ENCODE measurements at places on chromosomes 2 and 18.

- no peak for DNase-seq
Observed at GRCh38 chr2:129181963-129182362, 797.5 kb upstream of the RAB6C start.

DNA sequence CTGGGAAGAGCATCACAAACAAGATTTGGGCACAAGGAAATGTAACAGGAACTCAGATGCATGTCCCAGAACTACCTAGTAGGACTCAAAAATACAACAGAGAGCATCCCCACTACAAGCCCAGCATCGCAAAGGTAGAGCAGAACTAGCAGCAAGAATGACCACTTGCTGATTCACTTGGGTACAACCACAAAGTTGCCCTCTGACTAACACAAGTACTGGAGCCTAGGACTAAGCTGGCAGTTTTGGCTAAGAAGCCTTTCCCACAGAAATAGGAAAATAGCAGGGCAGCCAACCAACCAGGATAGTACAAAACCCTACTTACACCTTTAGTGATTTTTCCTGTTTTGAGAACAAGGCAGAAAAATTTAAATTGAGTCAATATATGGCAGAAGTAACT, 193.8 kb downstream of the PAX3 start:
- DNase-seq = no peak

GRCh38 chr2:189344043-189344442, 97.2 kb upstream of the WDR75 start:
- no peak for DNase-seq

DNA sequence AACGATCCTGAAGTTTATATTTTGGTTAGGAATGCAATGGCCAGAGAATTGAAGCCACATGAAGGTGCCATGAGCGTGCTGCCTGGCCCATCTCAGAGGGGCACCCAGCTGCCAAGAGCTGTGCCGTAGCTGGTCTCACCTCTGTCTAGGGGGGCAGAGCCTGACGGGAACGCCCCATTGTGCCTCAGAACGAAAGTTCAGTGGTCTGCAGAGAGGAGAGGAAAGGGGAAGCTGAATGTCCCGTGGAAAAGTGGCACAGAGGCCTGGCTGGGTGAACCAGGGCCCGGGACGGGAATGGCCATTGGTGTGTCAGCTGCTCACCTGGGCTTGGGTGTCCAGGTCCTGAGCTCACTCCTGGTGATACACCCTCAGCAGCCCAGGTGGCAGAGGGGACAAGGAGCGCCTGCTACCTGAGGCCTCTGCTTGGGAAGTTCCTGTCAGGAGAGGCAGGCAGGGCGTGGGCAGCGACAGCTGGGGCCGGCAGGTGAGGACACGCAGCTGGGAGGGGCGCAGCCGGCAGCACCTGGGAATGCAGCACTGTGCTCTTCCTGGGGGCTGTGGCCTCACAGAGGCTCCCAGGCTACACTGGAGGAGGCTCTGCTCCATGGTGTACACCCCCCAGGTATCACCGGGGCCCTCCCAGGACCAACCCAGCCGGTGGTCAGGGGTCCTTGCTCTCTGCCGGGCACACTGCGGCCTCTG, 67.3 kb downstream of the PARD6G start:
- no peak for DNase-seq

DNA sequence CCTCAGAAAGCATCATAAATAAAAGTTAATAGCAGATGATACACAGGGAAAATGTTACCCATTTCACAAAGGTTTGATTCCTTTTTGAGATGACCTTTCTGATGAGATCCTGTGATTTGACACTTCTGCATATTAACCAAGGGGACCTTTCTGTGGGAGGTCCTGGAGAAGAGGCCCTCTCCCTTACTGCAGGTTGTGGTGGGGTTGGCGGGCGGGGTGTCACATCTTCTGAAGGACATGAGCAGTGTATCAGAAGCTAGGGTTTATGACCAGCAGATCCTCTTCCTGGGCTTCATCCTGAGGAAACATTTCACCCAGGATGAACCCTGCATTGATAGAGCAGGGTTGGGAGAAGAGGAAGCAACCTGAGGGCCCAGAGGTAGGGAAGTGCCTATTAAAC, 37.2 kb upstream of the SCLY start:
- no peak for DNase-seq

DNA sequence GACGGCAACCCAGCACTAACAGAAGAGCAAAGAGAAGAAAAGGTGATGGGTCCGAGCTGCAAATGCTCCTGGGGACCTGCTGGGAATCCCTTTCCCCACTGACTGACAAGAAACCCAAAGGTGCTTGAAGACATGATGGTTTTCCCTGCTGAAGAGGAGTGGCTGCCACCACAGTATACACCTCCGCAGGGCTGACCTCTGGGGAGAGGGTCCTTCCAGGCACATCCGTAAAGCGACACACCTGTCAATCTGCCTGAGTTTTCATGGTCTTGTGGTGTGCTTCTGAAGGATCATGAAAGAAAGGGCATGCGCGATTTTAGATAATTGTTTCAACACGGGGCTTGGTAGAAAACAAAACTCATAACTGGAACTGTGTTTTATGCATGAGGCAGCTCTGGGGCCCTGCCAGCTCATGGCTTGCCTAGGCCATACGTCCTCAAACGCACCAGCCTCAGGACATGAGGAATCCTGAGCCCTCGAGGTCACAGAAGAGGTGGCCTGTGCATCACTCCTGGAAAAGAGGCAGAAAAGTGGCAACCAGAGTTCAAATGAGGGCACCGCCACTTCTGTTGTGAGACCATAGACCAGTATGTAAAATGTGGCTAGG, 51.8 kb downstream of the SERTAD2 start:
- DNase-seq = no peak

- no peak for DNase-seq
Observed at GRCh38 chr18:23143016-23143814, 7.9 kb downstream of the CABLES1 start.

All from NCI-H1092 (cell line).